CD4-positive, alpha-beta memory T cell (primary cell): ENCODE measurements at places on chromosomes 5 and 9. TPM values are rescaled to one million over a fixed set of nuclear protein-coding genes. Genes with fewer than 3 reads are reported as not detected.
A peak's percentile ranks its signal among the peaks of the same experiment; 100 is the strongest.

The PCDHA10 gene
- total RNA-seq = not detected

The SMIM33 gene
- 1.2 TPM for total RNA-seq

The AQP3 gene
- total RNA-seq = 172 TPM

DNA sequence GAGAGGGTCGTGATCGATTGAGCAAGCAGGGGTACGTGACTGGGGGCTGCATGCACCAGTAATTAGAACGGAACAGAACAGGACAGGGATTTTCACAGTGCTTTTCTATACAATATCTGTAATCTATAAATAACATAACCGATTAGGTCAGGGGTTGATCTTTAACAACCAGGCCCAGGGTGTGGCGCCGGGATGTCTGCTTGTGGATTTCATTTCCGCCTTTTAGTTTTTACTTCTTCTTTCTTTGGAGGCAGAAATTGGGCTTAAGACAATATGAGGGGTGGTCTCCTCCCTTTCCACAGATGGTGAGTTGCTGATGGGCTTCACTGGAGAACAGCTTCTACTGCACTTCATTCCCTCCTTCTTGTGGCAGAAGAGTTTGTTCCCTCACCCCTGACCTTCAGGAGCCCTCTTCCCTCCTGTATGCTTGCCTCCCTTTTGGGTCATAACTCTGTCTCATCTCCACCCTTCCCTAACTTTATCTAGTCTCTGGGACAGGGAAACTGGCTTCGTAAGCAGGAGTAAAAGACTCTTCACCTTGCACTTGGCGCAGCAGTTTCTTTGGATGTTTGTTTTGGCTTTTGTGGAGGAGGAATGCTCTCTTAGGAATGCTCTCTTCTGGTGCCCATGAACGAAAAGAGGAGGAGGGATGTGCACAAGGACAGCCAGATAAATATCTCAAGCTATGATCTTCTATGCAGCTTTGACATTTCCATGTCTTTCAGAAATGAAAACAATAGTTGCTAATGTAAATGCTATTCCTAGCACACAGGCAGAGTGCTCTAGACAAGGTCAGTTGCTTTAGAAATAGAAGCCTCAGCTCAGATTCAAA lies 139.8 kb upstream of the RPS23 start:
- H3K27me3 ChIP-seq = no peaks in the 10 kb centered on the region
- H3K36me3 ChIP-seq = no peaks in the 10 kb centered on the region
- H3K4me1 ChIP-seq = no peaks in the 10 kb centered on the region
- H3K4me3 ChIP-seq = no peak overlapping the region
- no peak for DNase-seq
- H3K27ac ChIP-seq = no peak overlapping the region

- H3K27ac ChIP-seq = no peak overlapping the region
- no peaks in the 10 kb centered on the region for H3K4me1 ChIP-seq
- H3K36me3 ChIP-seq = no peaks in the 10 kb centered on the region
- no peak overlapping the region for H3K4me3 ChIP-seq
Observed at GRCh38 chr5:34621277-34622097, 34.6 kb upstream of the RAI14 start.

DNA sequence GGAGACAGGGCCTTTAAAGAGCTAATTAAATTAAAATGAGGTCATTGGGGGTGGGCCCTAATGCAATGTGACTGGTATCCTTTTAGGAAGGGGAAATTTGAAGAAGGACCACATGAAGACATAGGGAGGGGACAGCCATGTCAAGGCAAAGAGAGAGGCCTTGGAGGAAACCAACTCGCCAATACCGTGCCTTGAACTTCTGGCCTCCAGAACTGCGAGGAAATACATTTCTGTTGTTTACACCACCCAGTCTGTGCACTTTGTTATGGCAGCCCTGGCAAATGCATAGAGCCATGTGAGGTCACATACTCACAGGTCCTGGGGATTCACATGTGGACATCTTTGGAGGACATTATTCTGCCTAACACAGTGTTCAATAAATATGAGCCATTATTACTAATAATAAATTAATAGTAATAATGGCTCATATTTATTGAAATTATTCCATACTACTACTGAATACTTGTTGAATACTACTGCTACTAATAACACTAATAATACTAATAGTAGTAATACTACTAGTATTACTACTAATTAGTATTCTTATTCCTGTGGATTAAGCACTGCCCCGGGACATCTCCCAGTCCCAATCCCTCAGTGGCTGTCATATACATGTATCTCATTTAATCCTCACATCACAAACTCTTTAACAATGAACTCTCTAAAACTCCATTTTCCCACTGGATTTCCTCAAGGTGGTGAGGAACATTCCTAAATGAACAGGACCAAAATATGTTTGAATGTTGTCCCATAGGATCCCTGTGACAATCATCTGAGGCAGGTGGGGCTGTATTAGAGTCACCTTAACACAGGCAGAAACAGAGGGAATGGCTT lies 8.4 kb downstream of the TRAF1 start:
- no peaks in the 10 kb centered on the region for H3K27me3 ChIP-seq
- H3K4me1 ChIP-seq = peaks cover 100% of the 10 kb centered on the region
- no peak for DNase-seq
- peak overlapping the region; percentile 88 for H3K4me3 ChIP-seq
- H3K36me3 ChIP-seq = peaks cover 40% of the 10 kb centered on the region
- H3K27ac ChIP-seq = peak overlapping the region; percentile 99

DNA sequence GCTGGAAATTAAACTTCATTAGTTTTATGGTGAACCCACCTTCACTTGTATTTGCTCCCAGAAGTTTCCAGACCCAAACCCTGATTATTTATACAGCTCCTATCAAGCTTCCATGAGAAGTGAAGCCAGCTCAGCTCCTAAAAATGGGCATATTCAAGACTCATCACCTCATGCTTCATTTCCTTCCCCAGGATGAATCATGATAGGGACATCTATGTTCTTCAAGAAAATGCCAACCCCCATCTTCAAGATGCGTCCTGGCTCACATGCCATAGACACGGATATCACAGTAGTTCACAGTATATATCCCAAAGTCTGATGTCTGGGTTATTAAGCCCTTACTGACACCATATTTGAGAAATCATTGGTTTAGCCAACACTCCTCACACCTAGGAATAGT lies 217.6 kb downstream of the NPR3 start:
- no peaks in the 10 kb centered on the region for H3K4me1 ChIP-seq
- no peaks in the 10 kb centered on the region for H3K36me3 ChIP-seq
- no peak for DNase-seq
- H3K27me3 ChIP-seq = no peaks in the 10 kb centered on the region
- H3K27ac ChIP-seq = no peak overlapping the region

GRCh38 chr5:53431665-53432064 lies 48.8 kb upstream of the FST start:
- no peaks in the 10 kb centered on the region for H3K36me3 ChIP-seq
- H3K4me1 ChIP-seq = no peaks in the 10 kb centered on the region
- DNase-seq = no peak
- H3K27me3 ChIP-seq = no peaks in the 10 kb centered on the region
- no peak overlapping the region for H3K4me3 ChIP-seq
- H3K27ac ChIP-seq = no peak overlapping the region

- no peaks in the 10 kb centered on the region for H3K36me3 ChIP-seq
- DNase-seq = no peak
- H3K27me3 ChIP-seq = no peaks in the 10 kb centered on the region
- no peaks in the 10 kb centered on the region for H3K4me1 ChIP-seq
Observed at GRCh38 chr5:167412556-167412955, 878.9 kb upstream of the WWC1 start.

DNA sequence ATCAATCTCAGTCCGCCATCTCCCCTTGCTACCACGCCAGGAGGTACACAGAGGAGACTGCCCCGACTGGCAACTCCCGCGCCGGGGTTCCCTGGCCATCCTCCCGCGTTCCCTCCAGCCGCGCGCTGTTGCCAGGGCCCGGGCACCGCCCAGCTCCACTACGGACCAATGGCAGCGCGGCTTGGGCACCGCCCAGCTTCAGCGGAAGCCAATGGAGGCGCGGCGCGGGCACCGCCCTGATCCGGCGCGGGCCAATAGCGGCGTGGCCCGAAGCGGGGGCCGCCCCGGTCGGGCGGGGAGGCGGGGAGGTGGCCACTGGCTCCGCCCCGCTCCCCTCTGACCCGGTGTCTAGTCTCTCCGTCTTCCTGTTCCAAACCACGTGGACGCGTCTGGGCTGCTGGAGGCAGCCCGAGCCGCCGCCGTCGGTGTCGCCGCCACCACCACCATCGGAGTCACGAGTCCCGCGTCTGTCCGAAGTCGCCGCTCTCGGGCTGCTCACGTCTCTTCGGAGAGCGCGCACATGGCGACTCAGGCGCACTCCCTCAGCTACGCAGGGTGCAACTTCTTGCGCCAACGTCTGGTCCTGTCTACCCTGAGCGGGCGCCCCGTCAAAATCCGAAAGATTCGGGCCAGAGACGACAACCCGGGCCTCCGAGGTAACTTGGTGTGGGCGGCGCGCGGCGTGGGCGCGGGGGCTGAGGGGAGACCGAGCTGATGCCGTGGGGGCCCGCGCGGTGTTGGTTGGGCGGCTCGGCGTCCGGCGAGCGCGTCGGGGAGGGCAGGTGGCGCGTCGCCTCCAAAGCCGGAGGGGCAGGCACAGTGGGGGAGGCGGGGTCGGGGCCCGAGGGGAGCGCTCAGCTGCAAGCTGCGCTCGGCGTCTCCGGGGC lies at the start of gene RCL1:
RCL1 (plus strand) TSS at position 373 of the 887 bp plus-strand sequence; CDS start at position 521, 148 bp downstream.
- no peaks in the 10 kb centered on the region for H3K36me3 ChIP-seq
- H3K4me1 ChIP-seq = peaks cover 23% of the 10 kb centered on the region
- no peaks in the 10 kb centered on the region for H3K27me3 ChIP-seq
- DNase-seq = peak; percentile 97
- peak within 1 kb of the TSS; percentile 70 for H3K27ac ChIP-seq
- peak within 1 kb of the TSS; percentile 88 for H3K4me3 ChIP-seq

GRCh38 chr5:83172655-83173054 lies 95.3 kb downstream of the XRCC4 start:
- no peak overlapping the region for H3K4me3 ChIP-seq
- H3K4me1 ChIP-seq = no peaks in the 10 kb centered on the region
- DNase-seq = no peak
- H3K27ac ChIP-seq = no peak overlapping the region

DNA sequence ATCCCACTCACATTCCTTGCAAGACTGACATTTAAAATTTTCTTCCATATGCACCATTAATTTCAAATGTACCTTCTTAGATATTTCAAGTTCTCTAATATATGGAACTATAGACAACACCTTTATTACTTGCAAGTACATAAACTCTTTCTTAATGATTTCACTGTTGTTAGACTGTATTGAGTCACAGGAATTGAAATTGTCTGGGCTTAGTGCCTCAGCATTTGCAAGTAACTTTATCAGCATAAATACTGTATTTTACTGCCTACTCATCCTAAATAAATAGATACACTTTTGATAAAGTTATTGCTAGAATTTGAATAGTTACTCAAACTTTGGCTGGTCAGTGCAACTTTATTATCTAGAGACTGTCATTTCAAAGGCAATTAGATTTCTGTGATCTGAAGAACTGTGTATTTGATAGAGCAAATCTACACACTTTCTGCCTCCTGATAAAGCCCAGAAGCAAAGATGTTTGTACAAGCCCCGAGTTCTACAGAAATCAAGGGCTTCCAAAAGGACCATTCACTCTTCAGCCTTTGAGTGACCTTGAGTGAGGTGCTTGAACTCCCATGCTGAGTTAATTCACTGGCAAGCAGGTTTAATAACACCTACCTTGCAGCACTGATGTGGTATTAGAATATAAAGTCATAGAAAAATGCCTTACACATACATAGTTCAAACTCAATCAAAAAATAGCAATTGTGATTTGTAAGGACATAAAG lies 91.6 kb downstream of the COX7C start:
- H3K4me3 ChIP-seq = no peak overlapping the region
- no peak for DNase-seq
- no peaks in the 10 kb centered on the region for H3K4me1 ChIP-seq
- H3K36me3 ChIP-seq = no peaks in the 10 kb centered on the region

DNA sequence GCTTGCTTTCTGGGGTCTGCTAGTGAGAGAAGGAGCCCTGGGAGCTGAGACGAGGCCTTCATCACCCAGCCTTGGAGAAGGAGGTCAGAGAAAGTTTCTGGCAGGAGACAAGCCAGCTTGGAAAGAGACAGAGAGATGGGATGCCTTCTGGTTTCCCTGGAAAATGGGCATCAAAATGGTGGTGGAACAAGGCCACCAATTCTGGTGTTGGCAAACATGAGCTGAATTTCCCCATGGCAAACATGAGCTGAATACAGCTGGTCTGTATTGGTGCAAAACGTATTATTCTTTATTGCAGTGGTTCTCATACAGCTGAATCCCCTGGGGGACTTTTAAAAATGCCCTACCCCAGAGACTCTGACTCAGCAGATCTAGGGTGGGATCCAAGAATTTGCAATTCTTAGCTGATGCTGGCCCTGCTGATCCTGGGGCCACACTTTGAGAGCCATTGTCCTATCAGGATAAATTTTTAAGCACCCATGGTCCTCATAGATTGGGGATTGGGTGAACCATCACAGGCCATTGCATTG lies 39.1 kb upstream of the S1PR3 start:
- H3K4me1 ChIP-seq = no peaks in the 10 kb centered on the region
- H3K36me3 ChIP-seq = no peaks in the 10 kb centered on the region
- H3K27me3 ChIP-seq = no peaks in the 10 kb centered on the region
